NCI-H1417 treated with DMSO at 0.1 percent for 48 hours (cell line): ENCODE measurements at places on chromosomes 2 and 18.

DNA sequence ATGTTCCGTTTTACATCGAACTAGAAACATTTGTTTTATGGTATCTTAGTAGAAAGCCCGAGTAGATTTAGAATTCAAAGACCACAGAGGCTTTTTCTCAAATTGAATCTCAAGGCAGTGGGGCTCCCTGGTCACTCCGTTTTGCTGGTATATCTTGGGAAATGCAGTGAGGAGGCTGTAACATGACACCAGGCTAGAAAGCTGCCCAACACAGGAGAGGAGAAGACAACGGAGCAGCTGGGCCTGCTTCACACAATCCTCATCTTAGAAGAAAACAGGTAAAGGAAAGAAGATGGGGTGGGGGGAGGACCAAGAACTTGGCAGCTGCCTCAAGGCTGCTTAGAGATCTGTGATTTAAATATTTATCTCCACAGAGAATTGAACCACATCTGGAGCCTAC is 38.3 kb upstream of the EPB41L3 start:
- DNase-seq: no peak

DNA sequence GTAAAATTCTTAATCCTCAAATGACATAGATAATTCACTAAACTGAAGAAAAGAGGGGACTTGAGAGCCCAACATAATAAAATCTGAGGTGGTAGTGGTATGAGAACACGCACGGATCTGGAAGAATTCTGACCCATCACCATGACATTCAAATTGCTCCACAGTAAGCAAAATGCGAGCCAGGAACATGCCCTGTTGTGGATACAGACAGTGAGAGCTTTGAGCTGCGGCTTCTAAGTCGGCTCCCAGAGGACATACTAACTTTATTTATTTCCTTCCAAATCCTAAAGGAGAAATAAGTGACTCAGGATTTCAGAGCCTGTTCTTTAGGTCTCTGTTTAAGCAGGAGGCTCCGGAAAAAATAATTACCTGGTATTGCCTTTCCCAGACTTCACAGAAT is 143.4 kb upstream of the SMAD7 start:
- no peak for DNase-seq

- DNase-seq: no peak
Observed at GRCh38 chr2:15748736-15749323, 157.2 kb downstream of the DDX1 start.

DNA sequence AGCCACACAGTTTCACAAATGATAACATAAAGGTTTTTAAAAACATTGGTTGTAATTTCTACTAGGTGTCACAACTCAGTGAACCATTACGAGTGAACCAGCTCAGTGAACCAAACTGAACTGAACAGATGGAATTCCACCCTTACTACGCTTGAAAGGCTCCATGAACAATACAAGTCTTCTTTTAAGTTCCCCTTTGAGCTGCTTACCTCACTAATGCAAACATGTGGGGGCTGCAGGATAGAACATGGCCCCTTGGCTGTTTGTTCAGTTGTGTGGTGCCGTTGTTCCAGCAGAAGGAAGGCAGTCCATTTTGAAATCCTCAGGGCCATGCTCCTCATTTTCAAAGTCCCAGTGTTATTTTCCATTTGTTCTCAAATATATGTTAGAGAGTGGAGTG is 30.7 kb upstream of the KLHL14 start:
- DNase-seq: no peak

DNA sequence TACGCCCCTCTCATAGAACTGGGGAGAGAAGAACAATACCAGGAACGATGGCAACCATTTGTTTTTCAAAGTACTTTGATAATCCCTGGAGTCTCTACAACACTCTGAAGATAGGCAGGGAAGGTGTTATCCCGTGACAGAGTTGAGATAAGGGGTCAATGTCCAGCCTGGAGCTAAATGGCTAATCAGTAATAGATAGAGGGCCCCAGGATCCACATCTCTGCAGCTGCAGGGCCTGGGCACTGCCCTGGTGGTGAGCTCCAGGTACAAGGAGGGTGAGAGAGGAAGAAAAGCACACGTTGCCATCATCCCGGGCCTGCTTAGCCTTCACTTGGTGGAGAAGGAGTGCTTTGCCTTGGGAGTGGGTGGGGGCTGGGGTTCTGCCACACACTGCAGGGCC is 260.6 kb downstream of the PRKCE start:
- DNase-seq: no peak

DNA sequence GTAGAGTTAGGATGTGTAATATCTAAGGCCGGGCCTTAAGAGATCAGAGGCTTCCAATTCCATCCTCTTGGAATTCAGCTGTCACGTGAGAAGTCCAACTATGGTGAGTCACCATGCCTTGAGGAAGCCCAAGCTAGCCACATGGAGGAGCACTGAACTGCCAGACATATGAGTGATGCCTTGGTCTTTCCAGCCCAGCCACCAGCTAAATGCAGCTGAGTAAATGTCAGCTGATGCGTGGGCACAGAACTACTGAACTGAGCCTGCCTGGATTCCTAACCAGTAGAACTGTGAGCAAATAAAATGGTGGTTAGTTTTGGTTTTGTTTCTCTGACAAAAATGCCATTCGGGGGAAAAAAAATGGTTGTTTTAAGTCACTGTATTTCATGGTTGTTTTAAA is 153.7 kb upstream of the SERTAD2 start:
- no peak for DNase-seq

GRCh38 chr2:173091910-173092309 is 16.3 kb downstream of the MAP3K20 start:
- DNase-seq: no peak

DNA sequence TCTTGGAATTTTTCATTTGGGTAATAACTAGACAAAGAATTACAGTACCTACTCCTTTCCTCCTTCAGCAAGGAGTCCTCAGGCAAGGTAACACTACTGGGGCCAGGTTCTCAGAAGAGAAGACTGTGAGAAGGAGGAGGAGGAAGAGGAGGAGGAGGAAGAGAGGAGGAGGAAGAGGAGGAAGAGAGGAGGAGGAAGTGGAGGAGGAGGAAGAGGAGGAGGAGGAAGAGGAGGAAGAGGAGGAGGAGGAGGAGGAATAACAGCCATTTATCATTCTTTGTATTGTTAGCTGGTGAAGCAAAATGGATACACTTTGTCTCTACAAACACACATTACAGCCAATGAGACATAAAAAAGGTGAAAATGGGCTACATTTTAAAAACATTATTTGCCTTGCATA is 32.9 kb upstream of the SLC25A52 start:
- no peak for DNase-seq

DNA sequence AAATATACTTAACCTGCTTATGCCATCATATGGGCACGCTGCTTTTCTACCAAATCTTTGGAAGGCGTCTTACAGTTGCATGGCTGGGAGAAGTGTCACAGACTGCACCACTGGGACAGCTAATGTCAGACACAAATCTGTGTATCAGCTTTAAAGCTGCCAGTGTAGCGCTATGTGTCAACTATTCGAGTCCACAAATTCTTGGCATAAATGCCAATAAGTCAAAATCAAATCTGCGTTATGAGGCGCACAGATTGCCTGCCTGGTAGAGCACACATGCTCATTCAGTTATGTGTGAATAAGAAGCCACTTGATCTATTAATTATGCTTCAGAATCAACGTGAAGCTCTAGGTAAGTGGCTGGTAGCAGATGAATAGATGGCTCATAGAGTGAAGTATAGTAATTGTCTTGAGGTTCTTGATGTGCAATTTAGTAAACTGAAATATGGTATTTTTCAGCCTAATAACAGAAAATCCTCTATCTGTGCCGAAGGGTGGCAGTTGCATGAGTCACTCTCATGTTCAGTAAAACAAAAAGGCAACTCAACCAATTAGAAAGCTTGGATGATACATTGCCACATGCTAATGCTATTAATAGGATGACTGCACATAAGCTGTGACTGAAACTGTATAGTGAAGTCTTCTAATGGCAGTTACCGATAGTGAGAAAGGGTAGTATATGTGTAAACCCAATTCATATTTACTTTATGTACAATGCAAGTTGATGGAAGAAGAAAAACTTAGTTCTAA is 52.0 kb downstream of the DCC start:
- DNase-seq: no peak

DNA sequence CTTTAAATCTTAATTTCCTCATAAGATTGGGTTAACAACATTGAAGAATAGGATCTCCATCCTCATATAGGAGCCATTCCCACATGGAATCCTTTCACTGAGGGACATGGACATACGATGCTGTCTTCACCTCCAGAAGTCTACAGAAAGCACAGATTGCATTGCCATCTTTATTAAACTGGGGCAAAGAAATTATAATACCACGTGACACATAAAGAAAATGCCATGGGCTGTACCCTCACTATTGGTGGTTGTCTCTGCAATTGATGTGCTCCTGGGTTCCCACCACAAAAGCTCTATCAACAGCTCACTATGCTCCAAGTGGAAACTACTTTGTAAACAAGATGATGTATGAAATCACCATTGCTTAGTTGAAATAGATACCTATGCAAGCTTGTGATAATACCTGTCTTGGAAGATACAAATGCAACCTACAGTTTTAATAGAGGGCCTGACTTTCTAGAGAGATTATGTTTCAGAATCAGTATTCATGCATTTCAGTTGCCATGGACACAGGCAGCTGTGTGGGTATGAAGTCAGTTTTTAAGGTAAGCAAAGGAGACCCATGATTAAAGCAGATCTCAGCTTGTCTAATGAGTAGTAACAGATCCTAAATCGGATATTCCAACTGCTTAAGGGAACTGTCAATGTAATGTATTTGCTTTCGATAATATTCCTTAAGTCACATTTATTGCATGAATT is 337.0 kb downstream of the RAD51AP2 start:
- no peak for DNase-seq

GRCh38 chr18:61530681-61531080 is 197.5 kb downstream of the CDH20 start:
- no peak for DNase-seq

GRCh38 chr2:209499069-209499468 is 75.2 kb downstream of the MAP2 start:
- no peak for DNase-seq

DNA sequence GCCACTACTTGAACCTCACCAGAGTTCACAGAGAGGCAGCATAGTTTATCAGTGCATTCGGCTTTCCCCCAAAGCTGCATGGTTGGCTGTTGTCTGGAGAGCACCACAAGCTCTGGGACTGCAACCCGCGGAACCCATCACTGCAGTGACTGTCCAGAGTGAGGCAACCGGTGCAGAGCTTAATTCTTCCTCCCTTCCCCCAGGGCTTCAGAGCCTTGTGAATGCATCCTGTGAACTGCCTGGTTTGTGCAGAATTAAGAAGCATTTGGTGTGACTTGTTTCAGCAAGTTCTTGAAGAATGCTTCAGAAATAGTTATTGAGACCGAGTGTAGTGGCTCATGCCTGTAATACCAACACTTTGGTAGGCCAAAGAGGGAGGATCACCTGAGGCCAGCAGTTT is 99.2 kb upstream of the FOSL2 start:
- no peak for DNase-seq

GRCh38 chr2:138274421-138275291 is 226.9 kb upstream of the SPOPL start:
- DNase-seq: no peak

DNA sequence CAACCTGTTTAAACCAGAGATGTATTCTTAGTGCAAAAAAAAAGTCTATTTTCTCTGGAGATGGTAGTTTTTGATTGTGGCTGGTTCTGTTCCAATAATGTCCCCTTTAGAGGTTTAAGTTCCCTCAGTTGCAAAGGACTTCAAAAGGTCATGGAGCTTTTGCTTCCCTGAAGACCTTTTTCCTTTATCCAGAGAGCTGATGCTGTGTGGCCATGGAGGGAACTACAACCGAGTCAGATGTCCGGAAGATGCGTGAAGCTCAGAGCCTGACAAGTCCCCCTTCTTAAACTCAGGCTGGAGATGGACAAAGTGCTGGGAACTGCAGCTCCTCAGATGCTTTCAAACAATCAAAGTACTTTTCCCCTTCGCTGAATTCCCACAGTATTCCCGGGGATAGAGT is 176.1 kb downstream of the TMEM18 start:
- no peak for DNase-seq

- no peak for DNase-seq
Observed at GRCh38 chr2:177557794-177558193, 165.2 kb downstream of the AGPS start.

GRCh38 chr2:62379566-62379965 is 126.4 kb downstream of the TMEM17 start:
- no peak for DNase-seq

DNA sequence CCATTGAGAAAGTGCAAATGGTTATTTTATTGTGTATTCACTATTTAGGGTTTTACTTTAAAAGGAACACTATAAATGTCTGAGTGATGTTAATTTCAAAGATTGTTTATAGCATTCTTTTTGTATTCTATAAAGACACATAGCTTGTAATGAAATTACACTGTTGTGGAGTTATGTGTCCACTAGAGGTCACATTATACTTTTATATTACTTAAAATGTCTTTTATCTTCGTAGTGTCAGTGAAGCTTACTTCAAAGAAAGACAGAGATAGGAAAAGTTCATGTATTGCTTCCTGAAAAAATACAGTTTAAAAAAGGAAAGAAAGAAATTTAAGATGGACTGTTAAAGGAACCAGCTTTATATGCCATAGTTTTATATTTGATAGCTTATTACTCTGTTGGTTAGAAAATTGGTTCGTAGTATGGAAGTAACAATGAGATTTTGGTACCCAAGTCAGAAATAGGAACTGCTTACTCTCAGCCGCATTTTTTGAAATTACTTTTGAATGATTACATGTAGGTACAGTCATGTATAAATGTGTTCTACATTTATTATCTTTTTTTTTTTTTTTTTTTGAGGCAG is 20.5 kb downstream of the APLF start:
- no peak for DNase-seq

DNA sequence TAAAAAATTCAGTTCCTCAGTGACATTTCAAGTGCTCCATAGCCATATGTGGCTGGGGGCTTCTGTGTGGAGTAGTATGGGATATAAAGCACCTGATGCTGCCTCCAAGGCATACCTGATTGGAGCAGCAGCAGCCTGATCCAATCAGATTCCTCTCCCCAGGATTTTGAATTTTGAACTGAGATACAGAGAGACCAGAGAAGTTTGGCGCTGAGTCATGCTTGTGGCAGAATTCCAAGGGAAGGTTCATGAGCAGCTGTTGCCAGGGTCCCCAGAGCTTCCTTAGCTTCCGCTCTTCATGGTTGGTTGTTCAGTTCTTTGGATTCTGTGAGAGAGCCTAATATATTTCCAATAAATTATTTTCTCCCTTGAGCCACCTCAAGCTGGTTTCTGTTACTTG is 29.0 kb upstream of the CFAP36 start:
- DNase-seq: no peak

GRCh38 chr2:102137138-102137537 is 5.4 kb upstream of the IL1R1 start:
- DNase-seq: no peak

GRCh38 chr2:199490049-199490448 is 32.3 kb upstream of the SATB2 start:
- no peak for DNase-seq

GRCh38 chr2:211390536-211391188 is 834.3 kb downstream of the CPS1 start:
- DNase-seq: no peak

DNA sequence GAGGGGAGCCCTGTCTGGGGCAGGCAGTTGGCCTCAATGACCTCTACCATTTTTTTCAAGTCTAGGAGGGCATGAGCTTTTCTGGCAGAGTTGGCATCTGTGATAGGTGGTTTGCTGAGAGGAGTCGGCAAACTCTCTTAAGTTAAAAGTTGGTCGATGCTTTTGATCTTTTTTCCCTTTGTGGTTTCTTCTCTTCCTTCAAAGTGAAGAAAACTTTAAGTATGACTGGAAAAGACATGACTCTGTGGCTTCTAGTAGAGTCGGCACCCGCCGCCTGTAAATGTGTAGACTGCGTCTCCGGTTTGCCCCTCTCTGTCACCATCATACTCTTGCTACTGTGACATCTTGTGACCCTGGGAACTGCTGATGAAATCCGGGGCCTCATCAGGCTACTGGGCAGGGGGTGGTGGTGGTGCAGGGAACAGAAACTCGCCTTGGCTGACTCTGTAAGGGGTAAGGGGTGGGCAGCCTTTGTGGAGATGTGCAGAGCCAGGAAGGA is 21.1 kb downstream of the INPP5D start:
- no peak for DNase-seq
